ENCODE measurements at places on chromosomes 6 and 20.

DNA sequence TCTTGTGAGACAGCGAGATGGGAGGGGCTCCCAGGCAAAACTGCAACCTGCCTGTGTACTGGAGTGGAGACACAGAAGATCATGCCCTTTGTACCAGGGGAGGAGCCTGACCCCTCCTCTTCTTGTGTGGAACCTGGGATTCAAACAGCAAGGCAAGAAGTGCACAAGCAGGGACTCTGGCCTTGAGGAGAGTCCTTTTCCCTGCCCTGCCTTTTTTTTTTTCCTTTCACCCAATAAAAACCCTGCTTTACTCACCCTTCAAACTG is 251.8 kb upstream of the OPRM1 start:
- no peak for DNase-seq

- peak; percentile 7 for DNase-seq
Measured at GRCh38 chr20:7836076-7836475, 104.2 kb downstream of the HAO1 start.

GRCh38 chr6:2103765-2104523 is 141.5 kb downstream of the GMDS start:
- DNase-seq: peak; percentile 60

DNA sequence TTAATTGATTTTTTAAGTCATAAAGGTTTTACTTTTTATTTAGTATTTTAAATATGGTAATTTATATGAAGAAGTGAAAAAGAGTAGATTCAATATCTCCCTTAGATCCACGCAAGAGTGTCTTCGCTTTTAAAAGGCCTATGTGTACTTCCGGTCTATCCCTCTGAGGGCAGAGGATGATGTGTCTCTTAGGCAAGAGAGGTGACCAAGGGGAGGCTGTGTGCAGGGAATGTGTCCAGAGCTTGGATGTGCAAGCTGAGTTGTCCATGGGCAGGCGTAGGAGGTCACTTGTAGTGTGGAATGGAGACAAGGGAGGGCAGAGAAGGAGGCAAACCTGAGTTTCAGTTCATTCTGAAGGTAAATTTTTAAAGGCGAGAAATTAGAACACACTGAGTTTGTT is 113.9 kb downstream of the CRYBG1 start:
- no peak for DNase-seq

DNA sequence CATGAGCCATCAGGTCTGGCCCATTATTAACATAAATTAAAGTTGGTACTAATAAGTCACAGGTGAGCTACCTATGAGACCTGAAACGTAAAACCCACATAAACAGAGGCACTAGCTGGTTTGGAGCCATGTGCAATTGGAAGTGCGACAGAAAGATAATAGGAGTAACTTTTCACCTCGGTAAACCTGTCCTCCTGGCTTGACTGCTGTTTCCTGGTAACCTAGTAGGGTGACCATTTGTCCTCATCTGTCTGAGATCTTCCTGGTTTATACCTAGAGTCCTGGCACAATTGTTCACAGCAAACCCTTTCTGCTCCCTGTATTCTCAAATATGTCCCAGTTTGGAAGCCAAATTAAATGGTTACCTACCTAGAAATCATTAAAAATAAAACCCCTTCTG is 7.4 kb downstream of the TBC1D20 start:
- DNase-seq: no peak

DNA sequence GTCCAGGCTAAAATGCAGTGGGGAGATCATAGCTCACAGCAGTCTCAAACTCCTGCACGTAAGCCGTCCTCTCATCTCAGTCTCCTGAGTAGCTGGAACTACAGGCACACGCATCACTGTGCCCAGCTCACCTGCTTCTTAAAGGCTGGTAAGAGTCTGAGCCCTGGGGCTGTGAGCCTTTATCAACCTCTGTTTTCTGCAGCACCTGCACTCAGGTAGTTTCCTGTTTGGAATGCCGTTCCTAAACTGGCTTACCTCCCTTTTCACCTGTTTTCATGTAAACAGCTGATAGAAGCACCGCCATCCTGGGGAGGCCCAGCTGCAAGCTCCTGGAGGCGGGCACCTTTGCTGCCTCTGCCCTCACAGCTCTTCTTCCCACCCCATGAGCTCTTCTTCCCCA is 45.4 kb downstream of the SLC24A3 start:
- no peak for DNase-seq

- DNase-seq: no peak
Measured at GRCh38 chr20:44837946-44838345, 27.6 kb upstream of the RIMS4 start.

DNA sequence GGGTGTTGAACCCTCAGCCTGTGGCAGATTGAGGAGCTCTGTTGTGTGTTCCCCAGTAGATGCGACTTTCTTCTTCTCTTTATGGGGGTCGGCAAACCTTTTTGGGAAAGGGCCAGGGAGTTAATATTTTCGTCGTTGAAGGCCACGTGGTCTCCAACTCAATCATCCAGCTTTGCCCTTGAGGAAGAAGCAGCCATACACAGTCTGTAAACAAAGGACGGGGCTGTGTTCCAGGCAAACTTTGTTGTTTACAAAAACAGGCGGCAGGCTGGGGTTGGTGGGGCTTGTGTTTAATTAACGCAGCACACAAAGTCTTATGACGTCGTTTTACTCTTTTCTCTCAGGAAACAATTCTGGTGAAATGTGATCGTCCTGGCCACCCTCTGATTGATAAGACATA is 20.2 kb downstream of the KIF25 start:
- DNase-seq: no peak

DNA sequence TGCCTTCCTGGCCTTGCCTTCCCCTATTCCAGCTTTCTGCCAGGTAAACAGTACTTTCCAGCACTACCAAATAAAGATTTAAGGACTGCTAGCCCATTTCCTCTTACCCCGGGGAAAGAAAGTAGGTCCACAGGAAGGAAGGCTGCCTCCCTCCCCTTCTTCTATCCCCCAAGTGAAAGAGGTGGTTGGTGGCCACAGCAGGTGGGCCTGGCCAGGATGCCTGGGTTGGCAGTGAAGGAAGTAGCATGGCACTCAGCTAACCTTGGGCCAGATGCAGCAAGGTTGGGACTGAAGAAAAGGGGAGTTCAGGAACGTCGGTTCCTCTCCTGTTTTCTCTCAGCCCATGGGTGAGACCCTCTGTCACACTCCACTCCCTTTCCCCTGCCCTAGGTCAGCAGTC is 8.9 kb downstream of the NFKBIL1 start:
- DNase-seq: no peak

GRCh38 chr20:59948828-59949720 is 8.9 kb downstream of the FAM217B start:
- peak; percentile 67 for DNase-seq

- no peak for DNase-seq
Measured at GRCh38 chr20:47670913-47671312, 114.4 kb downstream of the SULF2 start.

DNA sequence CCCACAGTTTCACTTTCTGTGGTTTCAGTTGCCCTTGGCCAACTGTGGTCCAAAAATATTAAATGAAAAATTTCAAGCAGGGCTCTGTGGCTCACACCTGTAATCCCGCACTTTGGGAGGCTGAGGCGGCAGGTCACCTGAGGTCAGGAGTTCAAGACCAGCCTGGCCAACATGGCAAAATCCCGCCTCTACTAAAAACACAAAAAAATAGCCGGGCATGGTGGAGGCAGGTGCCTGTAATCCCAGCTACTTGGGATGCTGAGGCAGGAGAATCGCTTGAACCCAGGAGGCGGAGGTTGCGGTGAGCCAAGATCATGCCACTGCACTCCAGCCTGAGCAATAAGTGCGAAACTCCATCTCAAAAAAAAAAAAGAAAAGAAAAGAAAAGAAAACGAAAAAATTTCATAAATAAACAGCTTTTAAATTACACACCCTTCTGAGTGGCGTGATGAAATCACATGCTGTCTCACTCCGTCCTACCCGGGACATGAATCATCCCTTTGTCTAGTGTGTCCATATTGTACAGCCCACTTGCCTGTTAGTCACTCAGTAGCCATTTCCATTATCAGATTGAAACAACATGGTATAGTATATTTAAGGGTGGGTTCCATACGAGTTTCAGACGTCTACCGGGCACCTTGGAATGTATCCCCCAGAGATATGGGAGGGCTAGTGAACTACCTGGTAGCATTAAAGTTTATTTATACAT is 11.7 kb downstream of the PTPRK start:
- DNase-seq: peak; percentile 91

- DNase-seq: no peak
Measured at GRCh38 chr6:154222716-154223115, 133.9 kb downstream of the IPCEF1 start.

GRCh38 chr6:1215884-1216487 is 95.9 kb upstream of the FOXQ1 start:
- no peak for DNase-seq

- DNase-seq: peak; percentile 65
Measured at GRCh38 chr6:89242574-89243330, 25.6 kb upstream of the GABRR1 start.

DNA sequence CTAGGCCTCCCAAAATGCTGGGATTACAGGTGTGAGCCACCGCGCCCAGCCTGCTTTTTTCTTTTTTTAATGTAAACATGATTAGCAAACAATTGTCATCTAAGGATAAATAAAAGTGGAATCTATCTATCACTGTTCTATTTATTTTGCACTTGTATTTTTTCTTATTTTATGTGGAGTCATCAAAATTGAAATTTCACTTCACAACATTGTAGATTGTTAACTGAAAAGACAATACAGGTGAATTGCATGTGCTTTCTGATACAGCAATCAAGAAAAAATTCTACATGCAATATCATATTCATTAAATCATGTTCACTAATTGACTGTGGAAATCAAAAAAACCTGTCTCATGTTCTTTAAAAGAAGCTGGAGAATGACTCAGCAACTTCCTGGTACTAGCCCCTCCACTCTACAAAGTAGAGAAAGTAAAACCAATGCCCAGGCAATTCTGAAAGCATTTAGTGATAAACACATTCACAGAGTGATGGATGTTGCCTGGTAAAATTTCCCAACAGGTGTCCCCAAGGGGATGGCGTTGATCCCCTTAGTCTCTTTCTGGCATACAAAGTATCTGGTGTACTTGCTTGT is 10.7 kb upstream of the RFX6 start:
- no peak for DNase-seq

- DNase-seq: peak; percentile 56
Measured at GRCh38 chr6:22754061-22754460, 184.7 kb downstream of the HDGFL1 start.

DNA sequence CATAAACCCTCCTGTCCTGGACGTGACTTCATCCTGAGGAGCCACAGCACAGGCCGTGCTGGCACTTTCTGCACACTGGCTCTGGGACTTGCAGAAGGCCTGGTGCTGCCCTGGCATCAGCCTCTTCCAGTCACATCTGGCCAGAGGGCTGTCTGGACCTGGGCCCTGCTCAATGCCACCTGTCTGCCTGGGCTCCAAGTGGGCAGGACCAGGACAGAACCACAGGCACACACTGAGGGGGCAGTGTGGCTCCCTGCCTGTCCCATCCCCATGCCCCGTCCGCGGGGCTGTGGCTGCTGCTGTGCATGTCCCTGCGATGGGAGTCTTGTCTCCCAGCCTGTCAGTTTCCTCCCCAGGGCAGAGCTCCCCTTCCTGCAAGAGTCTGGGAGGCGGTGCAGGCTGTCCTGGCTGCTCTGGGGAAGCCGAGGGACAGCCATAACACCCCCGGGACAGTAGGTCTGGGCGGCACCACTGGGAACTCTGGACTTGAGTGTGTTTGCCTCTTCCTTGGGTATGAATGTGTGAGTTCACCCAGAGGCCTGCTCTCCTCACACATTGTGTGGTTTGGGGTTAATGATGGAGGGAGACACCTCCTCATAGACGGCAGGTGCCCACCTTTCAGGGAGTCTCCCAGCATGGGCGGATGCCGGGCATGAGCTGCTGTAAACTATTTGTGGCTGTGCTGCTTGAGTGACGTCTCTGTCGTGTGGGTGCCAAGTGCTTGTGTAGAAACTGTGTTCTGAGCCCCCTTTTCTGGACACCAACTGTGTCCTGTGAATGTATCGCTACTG is 22.0 kb upstream of the PYGB start:
- no peak for DNase-seq

GRCh38 chr20:38982291-38982690 is 20.1 kb downstream of the DHX35 start:
- peak; percentile 59 for DNase-seq

DNA sequence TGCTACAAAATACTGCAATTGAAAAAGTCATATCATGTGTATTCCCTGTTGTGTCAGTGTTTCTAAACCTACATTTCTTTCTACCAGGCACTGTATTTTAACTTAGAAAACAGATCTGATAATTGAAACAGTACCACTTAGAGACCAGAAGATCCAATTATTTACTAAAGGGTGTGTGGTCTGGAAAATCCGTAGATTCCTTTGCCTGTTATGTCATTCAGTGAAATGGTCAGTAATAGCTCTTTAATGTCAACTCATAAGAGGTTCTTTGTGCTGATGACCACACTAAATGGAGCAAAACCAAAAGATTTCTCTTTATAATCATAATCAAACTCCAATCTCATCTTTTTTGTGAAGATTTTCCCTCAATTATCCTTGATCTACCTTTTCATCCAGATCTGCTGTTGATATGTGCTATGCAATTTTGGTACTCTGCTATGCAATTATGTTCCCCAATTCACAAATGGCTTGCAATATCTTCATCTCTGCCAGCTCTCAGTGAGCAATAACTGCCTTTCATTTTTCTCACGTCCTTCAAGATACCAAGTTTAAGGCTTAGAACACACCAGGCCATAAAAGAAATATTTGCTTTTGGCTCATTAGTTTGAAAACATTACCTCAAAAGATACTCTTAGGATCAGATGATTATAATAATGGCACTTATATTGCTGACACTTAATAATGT is 165.5 kb downstream of the MOXD1 start:
- DNase-seq: no peak

GRCh38 chr6:48474830-48475229 is 363.8 kb upstream of the PTCHD4 start:
- DNase-seq: no peak

DNA sequence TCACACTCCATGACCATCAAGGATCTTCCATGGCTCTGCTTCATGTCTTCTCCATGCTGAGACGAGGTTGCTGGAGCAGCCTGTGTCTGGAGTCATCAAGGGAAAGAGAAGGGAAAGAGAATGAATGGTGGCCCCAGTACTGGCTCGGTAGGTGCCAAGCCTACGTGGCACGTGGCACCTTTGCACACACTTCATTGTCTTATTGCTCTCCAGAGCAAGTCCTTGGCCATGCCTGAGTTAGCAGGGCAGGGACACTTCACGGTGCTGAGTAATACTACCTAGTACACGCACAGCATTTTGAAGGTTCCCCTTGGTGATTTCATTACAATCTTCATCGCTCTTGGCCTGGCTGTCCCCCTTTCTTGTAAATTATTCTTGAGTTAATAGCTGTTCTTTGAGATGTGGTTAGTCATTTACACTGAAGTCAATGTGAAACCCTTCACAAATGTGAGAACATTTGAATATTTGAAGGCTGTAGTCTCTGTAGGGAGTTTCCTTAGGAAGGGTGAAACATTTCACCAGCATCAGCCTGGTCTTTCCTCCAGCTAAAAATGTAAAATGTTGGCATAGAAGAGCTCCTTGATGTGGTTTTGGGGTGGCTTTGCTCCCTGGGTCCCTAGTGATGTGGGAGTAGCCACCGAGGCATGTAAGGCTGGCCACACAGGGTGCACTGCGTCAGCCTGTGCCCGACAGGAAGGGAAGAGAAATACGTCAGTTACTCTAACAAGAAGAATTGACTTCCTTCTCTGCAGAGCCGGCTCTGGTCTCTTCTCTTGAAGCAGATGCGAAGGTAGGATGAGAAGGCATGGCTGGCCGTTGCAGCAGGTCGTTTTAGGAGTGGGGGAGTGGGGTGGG is at the start of gene SYTL3:
SYTL3 (plus strand) TSS at position 766 of the 855 bp plus-strand sequence. CDS start 13,215 bp downstream, outside the sequence.
- DNase-seq: peak; percentile 81

Measured in fibroblast of upper back skin (primary cell).